ENCODE measurements at places on chromosomes 2 and 18.

DNA sequence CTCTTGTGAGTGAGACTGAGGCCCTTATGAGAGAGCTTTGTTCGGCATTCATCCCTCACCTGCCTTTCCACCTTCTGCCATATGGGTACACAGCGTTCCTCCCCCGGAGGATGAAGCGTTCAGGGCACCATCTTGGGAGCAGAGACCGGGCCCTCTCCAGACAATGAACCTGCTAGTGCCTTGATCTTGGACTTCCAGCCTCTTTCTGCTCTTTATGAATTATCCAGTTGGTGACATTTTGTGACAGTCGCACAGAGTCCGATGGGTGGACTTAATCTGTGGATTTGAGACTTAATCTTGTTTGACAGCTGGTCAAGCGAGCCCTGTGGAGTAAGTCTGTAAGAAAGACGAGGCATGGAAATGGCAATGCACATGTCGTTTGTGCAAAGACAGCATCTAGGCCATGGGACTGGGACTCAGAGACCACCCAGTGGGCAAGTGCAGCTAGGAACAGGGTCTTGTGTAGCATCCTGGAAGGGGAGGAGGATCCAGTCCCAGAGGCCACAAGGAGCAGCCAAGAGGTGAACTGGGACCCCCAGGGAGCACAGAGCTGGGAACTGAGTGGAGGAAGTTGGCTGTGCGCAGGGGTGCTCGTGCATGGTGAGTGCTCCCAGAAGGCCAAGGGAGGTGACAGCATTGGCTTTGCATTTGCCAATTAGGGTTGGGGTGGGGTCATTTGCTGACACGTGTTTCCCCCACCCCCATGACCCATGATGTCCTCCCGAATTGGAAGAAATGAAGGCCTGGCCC lies 69.5 kb upstream of the HDAC4 start:
- no peak for DNase-seq

- DNase-seq = no peak
Measured at GRCh38 chr2:64637931-64638330, 15.8 kb downstream of the SERTAD2 start.

GRCh38 chr2:217797165-217797564 lies 205.6 kb downstream of the TNS1 start:
- DNase-seq = no peak

DNA sequence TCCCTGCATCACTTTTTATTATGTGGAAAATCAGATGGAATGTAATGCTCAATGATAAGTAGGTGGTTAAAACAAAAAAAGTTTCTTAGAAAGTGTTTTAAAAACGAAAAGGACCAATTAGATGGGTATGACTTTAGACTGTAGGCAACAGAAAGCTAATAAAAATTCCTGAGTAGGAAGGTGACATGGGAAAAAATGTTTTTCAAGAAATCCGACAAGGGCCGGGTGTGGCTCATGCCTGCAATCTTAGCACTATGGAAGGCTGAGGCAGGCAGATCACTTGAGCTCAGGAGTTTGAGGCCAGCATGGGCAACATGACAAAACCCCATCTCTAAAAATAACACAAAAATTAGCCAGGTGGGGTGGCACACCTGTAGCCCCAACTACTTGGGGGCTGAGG lies 126.1 kb downstream of the THADA start:
- no peak for DNase-seq

DNA sequence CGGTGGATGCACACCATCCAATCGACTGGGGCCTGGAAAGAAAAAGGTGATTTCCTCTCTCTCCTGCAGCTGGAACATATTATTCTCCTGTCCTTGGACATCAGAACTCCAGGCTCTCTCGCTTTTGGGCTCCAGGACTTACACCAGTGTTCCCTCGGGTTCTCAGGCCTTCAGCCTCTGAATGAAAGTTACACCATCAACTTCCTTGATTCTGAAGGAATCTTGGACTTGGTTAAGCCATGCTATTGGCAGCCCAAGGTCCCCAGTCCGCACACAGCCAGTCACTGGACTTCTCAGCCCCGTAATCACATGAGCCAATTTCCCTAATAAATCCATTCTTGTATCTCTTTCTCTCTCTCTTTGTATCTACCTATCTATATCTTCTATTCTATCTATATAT lies 418.9 kb downstream of the IRS1 start:
- DNase-seq = no peak

- DNase-seq = no peak
Measured at GRCh38 chr2:19746611-19747309, 155.0 kb downstream of the TTC32 start.

GRCh38 chr2:70435138-70435537 lies 118.5 kb downstream of the TGFA start:
- no peak for DNase-seq

GRCh38 chr2:2581331-2582159 lies 250.5 kb upstream of the MYT1L start:
- DNase-seq = no peak

GRCh38 chr2:142874293-142874814 lies 3.1 kb upstream of the KYNU start:
- peak; percentile 95 for DNase-seq

GRCh38 chr18:63681449-63682340 lies 20.0 kb upstream of the SERPINB3 start:
- no peak for DNase-seq

DNA sequence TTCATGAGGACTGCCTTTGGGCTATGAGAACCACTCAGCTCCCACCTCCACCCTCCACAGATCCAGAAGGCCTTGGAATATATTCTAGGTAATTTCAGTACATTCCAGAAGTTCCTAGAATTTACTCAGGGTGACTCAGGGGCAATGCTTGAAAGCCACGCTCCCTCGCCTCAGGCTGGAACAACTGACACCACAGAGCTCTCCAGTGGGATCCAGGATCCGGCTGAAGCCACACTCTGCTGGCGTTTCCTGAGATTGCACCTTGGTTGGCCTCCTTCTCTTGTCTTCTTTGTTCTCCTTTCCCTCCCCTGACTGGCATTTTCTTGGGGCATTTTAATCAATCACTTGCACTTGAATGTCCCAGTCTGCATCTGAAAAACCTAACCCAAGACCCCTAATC lies 92.6 kb upstream of the KCNE4 start:
- DNase-seq = peak; percentile 87

GRCh38 chr2:140761807-140762206 lies 1369.0 kb downstream of the LRP1B start:
- no peak for DNase-seq

- peak; percentile 36 for DNase-seq
Measured at GRCh38 chr2:121689356-121689755, 40.1 kb upstream of the CLASP1 start.

DNA sequence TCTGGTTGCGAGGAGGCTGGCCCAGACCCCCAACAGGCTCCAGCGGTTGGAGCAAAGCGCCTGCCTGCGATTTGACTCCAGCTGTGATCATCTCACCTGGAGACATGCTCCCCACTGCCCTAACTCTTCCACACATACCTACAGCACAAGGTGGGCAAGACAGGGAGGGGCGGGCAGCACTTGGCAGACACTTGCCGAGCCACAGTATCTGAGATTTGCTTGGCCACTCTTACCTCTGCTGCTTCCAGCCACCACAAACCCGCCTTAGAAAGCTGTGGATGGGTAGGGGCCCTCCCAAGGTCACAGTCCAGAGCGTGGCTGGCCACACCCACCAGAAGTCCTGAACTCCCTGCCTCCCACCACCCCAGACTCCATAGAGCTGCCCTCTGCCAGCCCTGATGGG lies 8.2 kb downstream of the CYP26B1 start:
- no peak for DNase-seq

- DNase-seq = no peak
Measured at GRCh38 chr2:5980450-5981190, 288.4 kb downstream of the SOX11 start.

DNA sequence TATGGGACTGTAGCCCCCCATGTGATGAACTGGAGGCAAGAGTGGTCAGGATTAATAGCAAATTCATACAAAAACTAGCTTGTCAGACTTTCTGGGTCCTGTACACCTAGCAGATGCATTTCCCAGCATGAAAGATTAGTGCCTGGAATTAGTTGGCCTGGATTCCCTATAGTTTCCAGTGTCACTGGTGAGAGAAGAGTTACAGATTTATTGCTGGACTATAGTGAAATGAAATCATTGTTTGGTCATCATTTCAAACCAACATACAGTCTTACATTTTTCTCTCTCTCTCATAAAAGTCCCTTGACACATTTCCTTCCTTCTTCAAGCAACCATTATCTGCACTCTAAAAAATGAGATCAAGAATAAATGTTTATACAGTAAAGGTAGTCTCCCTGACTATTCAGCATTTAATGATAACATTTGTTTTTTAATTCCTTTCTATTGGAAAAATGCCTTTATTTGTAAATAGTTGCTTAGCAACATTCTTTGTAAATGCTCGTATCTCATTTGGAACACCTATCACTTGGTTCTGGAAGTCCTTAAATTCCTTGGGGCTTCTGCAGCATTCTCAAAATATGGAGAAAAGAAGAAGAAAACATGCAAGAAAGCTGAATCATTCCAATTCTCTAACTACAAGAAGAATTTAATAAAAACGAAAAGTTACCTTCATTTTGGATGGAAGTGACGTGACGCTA lies 144.4 kb downstream of the MREG start:
- no peak for DNase-seq

GRCh38 chr2:149033716-149034115 lies 4.8 kb upstream of the LYPD6B start:
- DNase-seq = no peak

DNA sequence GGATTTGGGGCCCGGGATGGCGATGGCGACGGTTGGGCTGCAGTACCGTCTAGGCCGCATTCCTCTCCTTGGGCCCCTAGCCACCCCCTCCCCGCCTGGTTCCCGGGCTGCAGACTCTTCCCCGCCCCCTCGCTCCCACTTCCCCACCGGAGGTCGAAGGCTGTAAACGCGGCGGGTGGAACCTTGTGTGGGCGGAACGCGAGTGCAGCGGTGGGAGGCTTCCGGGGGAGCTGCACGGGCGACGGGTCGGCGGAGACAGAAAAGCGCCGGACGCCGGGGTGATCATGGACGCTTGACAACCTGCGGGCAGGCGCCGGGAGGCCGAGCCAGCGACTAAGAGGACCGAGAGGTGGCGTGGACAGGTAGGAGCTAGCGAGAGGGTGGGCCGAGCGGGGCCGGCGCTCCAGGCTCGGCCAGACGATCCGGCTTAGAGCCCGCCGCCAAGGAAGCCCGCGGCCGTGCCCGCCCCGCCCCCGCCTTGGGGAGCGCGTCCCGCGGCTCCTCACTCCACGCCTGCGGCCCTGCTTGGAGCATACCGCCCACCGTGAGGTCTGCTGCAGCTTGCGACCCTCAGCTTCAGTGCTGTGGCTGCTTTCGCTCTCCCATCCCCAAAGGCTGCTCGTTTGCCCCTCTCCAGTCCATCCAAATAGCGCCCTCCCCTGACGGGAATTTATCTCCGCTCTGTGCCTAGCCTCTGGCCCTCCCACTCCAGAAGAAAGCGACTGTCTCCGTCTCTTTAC lies at the start of gene COPS7B:
COPS7B (plus strand) TSS at position 269 of the 740 bp plus-strand sequence. CDS start 2,126 bp downstream, outside the sequence.
- peak; percentile 78 for DNase-seq

DNA sequence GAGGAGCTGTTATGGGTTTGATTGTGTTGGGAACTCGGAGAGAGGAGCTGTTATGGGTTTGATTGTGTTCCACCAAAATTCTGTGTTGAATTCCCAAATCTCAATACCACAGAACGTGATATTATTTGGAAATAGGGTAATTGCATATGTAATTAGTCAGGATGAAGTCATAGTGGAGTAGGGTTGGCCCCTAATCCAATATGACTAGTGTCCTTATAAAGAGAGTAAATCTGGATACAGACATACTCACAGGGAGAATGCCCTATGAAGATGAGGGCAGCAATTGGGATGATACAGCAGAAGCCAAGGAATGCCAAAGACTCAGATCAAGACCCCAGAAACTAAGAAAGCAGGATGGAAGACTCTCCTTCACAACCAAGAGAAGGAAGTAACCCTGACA lies 1023.2 kb upstream of the ZEB2 start:
- no peak for DNase-seq

GRCh38 chr2:69985216-69985615 lies 23.8 kb upstream of the ASPRV1 start:
- no peak for DNase-seq

DNA sequence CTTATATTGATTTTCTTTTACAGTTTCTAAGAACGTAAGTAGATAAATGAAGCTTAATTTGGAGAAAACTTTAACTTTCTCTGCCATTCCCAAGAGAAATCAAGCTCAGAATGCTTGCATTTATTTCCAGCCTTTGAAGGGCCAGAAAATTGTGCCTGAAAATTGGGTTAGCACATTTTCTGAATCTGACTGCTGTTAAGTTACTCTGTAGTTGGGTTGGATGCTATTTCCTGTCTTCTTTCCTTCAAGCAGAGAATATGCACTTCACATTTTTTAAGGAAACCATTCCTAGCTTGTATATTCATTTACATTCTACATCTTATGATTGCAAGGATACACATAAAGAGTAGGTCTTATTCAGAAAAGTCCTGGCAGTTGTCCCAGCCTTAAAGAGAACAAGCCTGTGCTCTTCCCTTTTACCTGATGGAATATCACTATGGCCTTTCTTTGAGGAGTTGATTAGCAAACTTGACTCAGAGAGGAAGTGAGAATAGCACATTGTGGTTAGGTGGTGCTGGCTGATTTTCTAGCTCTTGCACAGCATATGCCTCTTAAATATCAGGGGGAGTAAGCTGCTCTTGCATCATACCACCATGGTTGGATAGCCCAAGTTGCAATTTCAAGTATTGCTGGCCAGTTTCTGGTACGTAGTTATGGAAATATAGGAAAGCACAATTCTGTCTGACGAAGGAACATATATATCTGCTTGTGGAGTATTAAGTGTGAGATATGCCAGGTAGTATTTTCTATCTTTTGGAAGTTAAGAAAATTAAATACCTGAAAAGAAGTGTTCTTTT lies 133.7 kb downstream of the COMMD1 start:
- peak; percentile 92 for DNase-seq

DNA sequence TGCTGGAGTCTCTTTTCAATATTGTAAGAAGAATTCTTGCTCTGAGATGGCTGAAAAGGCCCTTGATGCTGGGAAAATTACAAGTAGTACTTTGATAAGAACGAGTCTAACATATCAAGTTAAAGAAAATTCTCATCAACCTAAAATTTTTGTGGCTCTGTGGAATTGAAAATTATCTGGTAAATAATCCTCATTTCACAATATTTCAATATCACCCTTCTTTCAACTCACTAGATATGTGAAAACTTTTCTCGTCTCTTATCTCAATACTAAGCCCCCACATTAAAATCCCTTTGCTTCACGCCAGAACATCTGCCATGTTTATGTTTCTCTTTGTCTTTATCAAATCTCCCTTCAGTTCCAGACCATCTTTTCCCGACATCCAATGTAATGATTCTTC lies 448.8 kb downstream of the ZNF516 start:
- peak; percentile 2 for DNase-seq

GRCh38 chr18:74928194-74928968 lies 280.6 kb downstream of the PTGR3 start:
- no peak for DNase-seq

GRCh38 chr2:188964976-188965546 lies 9.1 kb upstream of the COL3A1 start:
- DNase-seq = no peak

GRCh38 chr2:220935789-220936321 lies 636.2 kb downstream of the EPHA4 start:
- DNase-seq = no peak
